ENCODE measurements at places on chromosomes 5 and 9.

DNA sequence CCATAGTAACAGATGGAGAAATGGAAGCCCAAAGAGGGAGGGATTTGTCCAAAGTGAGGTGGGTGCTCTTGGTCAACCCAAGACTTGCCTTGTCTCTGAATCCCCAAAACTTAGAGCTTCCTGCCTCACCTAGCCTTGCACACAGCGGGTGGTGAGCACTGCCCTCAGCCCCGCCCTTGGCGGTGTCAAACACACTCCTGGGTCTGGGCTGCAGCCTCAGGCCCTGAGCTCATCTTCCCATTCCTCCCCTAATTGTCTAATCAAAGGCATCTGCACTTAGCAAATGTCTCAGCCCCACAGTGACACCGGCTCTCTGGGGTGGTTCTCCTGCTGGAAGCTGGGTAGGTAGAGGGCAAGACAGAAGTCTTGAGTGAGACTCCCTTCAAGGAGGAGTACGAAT is 20.9 kb downstream of the FABP6 start:
- no peak for DNase-seq

DNA sequence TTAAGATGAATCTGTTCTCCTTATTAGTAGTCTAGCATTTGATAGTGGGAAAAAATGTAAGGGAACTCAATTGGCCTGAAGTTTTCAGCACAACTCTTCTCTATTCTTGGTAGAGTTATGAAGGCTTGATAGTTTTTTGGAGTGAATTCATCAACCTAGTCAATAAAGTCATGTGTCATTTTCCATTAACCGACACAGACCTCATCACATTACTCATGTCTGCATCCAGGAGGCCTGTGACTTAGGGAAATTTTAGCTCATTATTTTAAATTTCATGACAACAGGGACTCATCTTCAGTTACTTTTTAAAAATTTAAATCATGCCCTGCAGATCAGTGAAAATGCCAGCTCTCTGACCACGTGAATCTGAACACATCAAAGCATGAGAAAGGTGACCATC is 63.3 kb downstream of the ADAMTS16 start:
- no peak for DNase-seq

DNA sequence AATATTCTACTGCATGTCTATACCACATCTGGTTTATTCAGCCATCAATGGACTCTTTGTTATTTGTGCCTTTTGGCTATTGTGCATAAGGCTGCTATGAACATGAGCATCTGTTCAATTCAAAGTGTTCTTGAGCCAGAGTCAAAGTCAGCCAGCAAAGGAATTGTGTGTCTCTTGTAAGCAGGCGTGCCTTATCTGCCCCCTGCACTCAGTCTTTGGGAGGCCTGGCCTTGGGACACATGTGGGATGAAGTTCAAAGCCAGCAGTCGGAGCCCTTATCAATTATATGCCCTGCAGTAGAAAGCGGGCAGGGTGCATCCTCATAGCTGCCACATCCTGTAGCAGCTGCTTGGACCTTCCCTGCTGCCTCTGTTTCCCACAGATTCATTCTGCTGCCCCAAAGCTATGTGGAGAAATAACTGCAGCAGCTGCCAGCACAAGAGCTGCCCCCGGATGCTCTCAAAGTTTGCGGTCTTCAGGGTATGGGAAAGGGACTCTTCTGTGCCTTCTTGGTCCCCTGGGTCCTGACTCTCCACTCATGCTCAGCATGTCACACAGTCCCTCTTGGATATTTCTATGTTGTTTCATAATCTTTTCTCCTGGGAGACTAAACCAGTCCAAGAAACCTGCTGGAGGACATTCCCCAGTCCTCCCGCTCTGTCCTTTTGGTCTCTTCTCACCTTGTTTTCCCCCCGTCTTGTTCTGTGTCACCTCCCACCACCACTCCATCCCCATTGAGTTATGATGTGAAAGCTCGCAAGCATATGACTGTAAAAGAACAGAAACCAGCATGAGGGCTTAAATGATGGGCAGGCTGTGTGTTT is 35.9 kb downstream of the STOM start:
- no peak for DNase-seq

- no peak for DNase-seq
These were observed 125.8 kb downstream of the SCAMP1 start for GRCh38 chr5:78486218-78486617.
